ENCODE measurements at places on chromosomes 4 and X. TPM values are rescaled to one million over a fixed set of nuclear protein-coding genes. Genes with fewer than 3 reads are reported as not detected.

DNA sequence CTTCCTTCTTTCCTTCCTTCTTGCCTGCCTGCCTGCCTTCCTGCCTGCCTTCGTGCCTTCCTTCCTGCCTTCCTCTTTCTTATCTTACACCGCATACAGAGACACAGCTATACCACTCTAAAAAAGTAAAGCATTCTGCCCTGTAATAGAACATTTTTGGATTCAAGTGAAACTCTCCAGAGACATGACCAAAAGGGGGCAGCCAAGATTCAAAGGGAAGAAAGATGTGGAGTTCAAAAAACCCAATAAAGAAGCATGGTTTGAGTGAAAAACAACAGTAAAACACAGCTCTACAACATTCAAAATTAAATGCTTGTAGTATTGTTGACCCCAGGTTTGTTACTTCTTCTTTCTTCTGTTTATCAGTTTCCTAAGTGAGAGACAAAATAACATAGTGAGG is 914.9 kb upstream of the PCDH7 start:
- H3K27ac ChIP-seq: no peak overlapping the region
- no peaks in the 10 kb centered on the region for H3K27me3 ChIP-seq
- H3K4me3 ChIP-seq: no peak overlapping the region

DNA sequence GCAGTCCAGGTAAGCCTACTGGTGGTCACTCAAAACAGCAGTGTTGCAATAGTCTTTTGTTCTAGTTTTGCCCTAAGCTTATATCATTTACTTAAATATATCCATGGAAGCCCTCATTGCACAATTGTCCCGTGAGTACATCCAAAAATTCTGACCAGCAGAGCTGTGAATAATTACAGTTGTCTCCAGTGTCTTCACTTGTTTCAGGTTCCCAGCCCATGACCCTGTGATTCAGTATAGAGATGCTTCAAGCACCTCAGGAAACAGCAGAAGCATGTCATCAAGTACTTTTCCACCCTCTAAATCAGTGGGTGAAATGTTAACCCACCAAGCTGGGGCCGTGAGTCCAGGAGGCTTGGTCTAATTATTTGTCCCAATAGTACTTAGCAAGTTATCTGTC is 214.9 kb upstream of the RPS6KA3 start:
- no peak overlapping the region for H3K4me3 ChIP-seq
- H3K27ac ChIP-seq: no peak overlapping the region
- H3K27me3 ChIP-seq: no peaks in the 10 kb centered on the region
- no peaks in the 10 kb centered on the region for H3K36me3 ChIP-seq
- no peak for DNase-seq

DNA sequence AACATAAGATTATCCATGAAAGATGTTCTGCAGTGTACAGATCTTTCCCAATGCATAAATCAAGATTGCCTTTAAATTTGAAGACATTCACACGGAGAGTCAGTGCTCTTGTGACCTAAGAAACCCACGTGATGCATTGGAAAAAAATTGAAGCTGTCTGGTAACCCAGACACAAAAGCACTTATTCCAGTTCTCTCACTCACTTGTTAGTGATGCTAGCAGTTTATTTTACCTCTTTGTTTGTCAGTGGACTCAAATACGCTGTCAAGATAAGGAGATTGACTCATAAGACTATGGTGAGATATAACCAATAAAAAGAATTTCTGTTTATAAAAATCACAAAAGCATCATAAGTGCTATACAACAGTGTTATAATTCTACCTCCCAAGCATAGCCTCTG is 245.8 kb upstream of the SMIM31 start:
- H3K4me1 ChIP-seq: peaks cover 20% of the 10 kb centered on the region
- no peaks in the 10 kb centered on the region for H3K27me3 ChIP-seq
- H3K4me3 ChIP-seq: no peak overlapping the region
- peaks cover 2% of the 10 kb centered on the region for H3K36me3 ChIP-seq
- H3K27ac ChIP-seq: no peak overlapping the region
- DNase-seq: no peak

DNA sequence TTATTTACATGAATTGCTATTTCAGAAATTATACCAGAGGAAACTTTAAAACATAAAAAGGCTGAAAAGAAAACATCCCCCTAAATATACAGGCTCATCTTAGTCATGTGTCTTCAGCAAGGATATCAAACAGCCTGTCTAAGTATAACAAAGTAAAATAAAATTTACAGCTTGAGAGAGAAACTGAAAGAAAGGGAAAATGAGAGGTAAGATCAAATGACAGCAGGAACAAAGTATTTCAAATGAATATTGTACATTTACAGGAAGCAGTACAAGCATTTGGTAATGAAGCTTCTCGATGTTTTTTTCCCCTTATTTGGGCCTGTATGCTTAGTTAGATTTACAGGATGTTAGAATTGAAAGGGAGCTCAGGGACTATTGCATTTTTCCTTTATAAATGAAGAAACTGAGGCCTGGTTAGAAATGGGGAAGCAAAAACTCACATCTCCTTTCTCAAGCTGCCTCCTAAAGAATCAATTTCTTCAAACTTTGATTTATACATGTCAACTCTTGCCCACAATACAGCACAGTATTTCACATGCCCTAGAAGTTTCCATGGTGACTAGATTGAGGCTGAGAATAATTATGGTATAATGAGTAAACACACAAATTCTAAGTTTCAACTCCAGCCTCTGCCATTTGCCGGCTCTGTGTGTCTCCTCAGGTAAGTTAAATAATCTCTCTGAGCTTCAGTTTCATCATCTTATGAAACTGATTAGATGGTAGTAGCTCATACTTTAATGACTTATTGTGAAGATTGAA is 29.3 kb downstream of the DAPP1 start:
- no peak for DNase-seq
- no peak overlapping the region for H3K27ac ChIP-seq
- no peak overlapping the region for H3K4me3 ChIP-seq

GRCh38 chr4:156803056-156803455 is 168.5 kb downstream of the PDGFC start:
- H3K27me3 ChIP-seq: no peaks in the 10 kb centered on the region
- peak overlapping the region; percentile 27 for H3K27ac ChIP-seq
- no peak for DNase-seq
- no peak overlapping the region for H3K4me3 ChIP-seq
- H3K4me1 ChIP-seq: peaks cover 35% of the 10 kb centered on the region

Gene WAS
- 0.37 TPM for total RNA-seq

DNA sequence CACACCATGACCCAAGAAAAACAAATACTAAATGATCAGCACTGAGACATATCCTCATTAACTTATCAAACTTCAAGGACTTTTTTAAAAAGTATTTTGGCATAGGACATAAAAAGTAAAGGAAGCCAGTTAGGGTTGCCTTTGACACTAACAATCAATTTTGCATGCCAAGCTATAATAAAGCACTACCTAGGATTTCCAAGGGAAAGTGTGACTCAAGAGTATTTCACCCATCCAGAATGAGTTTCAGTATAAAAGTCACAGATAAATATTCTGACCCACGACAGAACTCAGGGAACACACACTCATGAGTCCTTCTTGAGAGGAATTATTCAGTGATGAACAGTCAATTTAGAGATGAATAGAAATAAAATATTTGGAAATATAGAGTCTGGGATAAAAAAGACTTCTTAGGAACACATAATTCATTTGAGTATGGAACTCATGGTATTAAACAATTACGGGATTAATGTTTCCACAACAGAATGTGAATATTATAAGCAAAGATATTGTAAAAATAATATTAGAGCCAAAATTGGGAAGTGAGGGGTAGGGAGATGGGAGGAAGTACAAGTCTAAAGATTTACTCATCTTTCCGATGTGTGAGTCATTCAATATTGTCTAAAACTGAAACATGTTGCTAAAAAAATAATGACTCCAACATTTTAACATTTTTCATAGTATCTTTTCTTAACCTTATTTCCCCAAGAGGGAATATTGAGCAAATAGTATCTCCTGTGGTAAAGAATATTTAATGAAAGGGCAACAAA is 143.5 kb upstream of the LNX1 start:
- no peaks in the 10 kb centered on the region for H3K27me3 ChIP-seq
- no peaks in the 10 kb centered on the region for H3K36me3 ChIP-seq
- DNase-seq: no peak

DNA sequence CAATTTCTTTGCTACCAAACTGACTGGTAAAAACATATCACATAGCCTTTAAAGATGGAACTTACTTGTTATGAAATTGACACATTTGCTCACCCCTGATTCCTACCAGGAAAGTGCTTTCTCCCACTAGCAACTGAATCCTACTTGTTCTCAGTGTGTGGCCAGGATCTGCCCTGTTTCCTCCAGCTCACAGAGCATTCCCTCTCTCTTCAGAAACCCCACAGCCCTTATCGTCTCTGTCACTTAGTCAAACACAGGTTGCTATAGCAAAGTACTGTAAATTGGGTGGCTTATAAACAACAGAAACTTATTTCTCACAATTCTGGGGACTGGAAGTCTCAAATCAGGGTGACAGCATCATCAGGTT is 265.2 kb upstream of the BOD1L1 start:
- DNase-seq: no peak
- H3K4me1 ChIP-seq: peaks cover 65% of the 10 kb centered on the region
- no peaks in the 10 kb centered on the region for H3K36me3 ChIP-seq
- H3K4me3 ChIP-seq: peak overlapping the region; percentile 23

Gene CCDC158
- not detected for total RNA-seq

DNA sequence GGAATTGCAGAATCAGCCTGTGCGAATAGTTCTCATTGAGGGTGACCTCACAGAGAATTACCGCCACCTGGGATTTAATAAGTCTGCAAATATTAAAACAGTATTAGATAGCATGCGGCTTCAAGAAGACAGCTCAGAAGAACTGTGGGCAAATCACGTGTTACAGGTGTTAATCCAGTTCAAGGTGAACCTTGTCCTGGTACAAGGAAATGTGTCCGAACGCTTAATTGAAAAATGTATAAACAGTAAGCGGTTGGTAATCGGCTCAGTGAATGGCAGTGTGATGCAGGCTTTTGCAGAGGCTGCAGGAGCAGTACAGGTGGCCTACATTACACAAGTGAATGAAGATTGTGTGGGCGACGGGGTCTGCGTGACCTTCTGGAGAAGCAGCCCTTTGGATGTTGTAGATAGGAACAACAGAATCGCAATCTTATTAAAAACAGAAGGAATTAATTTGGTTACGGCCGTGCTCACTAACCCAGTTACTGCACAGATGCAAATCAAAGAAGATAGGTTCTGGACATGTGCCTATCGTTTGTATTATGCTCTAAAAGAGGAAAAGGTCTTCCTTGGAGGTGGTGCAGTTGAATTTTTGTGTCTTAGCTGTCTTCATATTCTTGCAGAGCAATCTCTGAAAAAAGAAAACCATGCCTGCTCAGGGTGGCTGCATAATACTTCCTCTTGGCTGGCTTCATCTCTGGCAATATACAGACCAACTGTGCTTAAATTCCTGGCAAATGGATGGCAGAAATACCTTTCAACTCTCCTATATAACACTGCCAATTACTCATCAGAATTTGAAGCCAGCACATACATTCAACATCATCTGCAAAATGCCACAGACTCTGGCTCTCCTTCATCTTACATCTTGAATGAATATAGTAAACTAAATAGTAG is 10.7 kb downstream of the BBS12 start:
- no peak overlapping the region for H3K4me3 ChIP-seq
- H3K36me3 ChIP-seq: peaks cover 4% of the 10 kb centered on the region
- H3K4me1 ChIP-seq: peaks cover 17% of the 10 kb centered on the region
- no peak overlapping the region for H3K27ac ChIP-seq
- no peaks in the 10 kb centered on the region for H3K27me3 ChIP-seq

Gene CENPVL1
- not detected for total RNA-seq

DNA sequence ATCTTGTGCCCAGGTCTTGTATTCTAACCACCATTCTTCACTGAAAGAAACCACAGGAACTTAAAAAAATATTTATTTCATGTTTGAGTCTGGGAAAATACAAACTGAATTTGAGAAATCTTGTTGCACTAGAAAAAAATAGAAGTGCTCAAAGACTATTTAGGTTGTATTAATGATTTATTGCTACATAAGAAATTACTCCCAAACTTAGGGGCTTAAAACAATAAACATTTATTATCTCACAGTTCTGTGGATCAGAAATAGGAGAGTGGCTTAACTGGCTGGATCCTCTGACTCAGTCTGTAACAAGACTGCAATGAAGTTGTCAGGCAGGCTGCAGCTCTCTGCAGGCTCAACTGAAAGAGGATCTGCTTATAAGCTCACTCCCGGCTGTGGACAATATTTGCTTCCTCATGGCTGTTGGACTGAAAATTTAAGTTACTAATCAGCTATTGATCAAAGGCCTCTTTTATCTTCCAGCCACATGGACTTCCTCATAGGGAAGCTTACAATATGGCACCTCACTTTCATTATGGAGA is 295.4 kb upstream of the FAM241A start:
- no peaks in the 10 kb centered on the region for H3K4me1 ChIP-seq
- DNase-seq: no peak
- H3K27ac ChIP-seq: no peak overlapping the region
- H3K4me3 ChIP-seq: no peak overlapping the region
- H3K27me3 ChIP-seq: peaks cover 14% of the 10 kb centered on the region

Gene MYL5
- 25.6 TPM for total RNA-seq

GRCh38 chr4:136009258-136009832 is 1522.9 kb downstream of the PCDH18 start:
- no peak overlapping the region for H3K4me3 ChIP-seq
- H3K27ac ChIP-seq: no peak overlapping the region
- H3K36me3 ChIP-seq: no peaks in the 10 kb centered on the region
- H3K27me3 ChIP-seq: no peaks in the 10 kb centered on the region

Gene S100G
- total RNA-seq: not detected

GRCh38 chrX:68894513-68895340 is 65.9 kb downstream of the EFNB1 start:
- no peaks in the 10 kb centered on the region for H3K27me3 ChIP-seq
- DNase-seq: no peak
- H3K4me1 ChIP-seq: peaks cover 20% of the 10 kb centered on the region
- H3K36me3 ChIP-seq: peaks cover 1% of the 10 kb centered on the region
- H3K4me3 ChIP-seq: no peak overlapping the region

DNA sequence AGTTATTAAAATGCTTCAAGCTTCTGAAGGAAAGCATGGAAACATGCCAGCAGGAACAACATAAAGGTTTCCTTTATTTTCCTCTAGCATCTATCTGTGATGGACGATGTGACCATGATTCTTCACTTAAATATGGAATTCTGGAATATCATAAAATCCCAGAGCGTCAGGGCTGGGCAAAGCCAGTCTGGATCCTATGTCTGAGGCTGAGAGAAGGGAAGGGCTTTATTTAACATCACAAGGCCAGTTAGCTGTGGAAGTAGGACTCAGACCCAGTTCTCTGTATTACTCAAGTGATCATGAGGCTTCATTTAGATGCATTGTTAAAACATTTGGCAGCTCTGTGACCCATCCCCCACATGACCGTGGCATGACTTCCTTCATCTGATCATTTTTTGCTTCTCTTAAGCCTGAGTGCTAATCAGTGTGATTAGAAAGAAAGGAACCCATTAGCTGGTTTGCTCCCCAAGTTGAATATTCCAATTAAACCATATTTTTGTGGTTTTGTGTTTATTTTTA is 40.9 kb upstream of the EOLA2 start:
- no peak overlapping the region for H3K4me3 ChIP-seq
- no peak for DNase-seq
- peaks cover 1% of the 10 kb centered on the region for H3K36me3 ChIP-seq
- no peak overlapping the region for H3K27ac ChIP-seq
- peaks cover 16% of the 10 kb centered on the region for H3K4me1 ChIP-seq
- no peaks in the 10 kb centered on the region for H3K27me3 ChIP-seq

GRCh38 chrX:17591741-17592110 is 145.6 kb upstream of the SCML1 start:
- H3K4me3 ChIP-seq: peak overlapping the region; percentile 56
- H3K27ac ChIP-seq: peak overlapping the region; percentile 88
- no peak for DNase-seq
- H3K4me1 ChIP-seq: peaks cover 66% of the 10 kb centered on the region
- no peaks in the 10 kb centered on the region for H3K27me3 ChIP-seq

Measured in chondrocyte (in vitro differentiated cells).